Right renal pelvis (tissue), 4 donors: ENCODE measurements at places on chromosomes 1 and 21. TPM values are rescaled to one million over a fixed set of nuclear protein-coding genes. Genes with fewer than 3 reads are reported as not detected.

- no peak for DNase-seq
Measured at GRCh38 chr1:226980122-226980560, 40.0 kb downstream of the COQ8A start.

DNA sequence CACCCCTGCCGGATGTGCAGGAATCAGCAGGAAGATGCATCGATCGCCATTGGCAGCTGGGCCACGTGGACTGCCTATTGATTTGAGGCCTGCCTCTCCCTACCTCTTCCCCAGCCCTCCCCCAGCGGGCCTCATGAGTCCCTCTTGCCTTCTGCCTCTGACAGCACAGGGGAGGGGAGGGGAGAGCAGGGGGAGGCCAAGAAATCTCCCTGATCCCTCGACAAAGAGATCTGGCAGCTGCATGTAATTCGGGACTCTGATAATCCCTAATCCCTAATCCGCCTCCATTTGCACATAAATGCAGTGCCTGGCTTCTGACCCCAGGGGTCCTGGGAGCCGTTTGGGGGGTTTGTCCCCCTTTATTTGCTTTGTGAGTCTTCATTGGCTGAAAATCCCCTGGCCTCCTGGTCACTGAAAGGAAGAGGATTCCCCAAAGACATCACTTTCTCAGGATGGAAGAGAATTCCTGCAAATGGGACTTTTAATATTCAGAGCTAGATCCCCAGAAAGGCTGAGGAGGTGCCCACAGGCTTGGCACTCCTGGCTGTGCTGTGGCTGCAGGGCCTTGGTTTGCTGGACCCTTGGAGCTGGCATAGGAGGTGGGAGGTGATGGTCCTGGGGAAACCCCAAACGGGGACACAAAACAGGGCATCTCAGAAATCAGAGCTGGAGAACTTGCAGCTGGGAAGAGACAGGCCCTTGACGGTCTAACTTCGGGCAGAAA is 239.4 kb upstream of the POU3F1 start:
- no peak for DNase-seq

DNA sequence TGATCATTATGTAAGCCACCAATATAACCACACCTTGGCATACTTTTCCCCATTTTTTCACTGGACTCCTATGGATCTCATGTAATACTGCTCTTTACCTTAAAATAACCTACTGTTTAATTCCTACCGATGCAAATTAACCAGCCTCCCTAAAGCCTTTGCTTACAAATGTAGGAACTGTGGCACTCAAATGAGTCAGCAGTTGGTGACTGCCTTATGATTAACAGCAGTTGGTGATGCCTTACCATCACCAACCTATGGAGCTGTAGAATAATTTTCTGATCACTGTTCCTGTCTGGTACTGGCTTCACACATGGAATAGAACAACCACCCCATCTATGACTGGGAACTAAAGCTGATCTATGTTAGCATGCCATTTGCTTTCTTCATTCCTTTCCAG is 7.8 kb upstream of the NUDT17 start:
- no peak for DNase-seq

DNA sequence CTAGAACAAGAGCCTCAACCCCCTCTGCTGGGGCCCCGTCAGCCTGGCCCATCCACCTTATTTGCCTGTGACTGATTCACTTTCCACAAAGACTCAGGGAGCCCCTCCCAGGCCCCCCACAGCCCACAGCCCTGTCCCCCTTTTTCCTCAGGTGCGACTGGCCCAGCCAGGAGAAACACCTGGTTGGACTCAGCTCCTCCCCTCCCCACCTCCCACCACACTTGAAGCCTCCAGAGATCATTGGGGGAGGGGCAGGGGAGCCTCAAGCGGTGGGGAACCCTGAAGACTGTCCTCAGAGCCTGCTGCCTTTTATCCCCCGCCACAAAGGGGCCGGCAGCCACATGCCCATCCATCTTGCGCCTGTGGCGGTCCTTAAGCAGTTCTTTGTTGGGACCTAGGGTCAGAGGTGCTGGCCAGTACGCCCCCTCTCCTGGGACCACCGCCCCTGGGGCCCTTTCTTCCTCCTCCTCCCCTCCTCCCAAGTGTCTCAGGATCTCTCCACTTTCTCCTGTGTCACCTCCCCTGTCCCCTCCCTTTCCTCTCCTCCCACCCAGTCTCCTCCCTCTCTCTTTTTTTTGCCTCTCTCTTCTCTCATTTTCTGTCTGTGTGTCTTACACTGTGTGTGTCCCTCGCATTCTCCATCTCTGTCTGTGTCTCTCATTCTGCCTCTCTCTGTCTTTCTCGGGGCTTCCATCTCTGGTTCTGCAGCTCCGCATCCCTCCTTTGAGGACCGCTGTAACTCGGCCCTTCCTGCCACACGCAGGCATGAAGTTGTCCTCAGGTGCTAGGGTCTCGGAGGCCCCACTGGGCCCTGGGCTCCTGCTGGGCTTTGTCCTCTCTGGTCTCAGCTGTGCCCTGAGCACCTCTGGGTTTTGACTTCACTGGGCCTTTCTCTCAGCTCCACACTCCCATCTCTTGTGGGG is 12.2 kb downstream of the CRABP2 start:
- no peak for DNase-seq

GRCh38 chr1:91054780-91055481 is 33.1 kb upstream of the ZNF644 start:
- DNase-seq, result no peak

GRCh38 chr1:58670181-58670580 is 29.7 kb downstream of the MYSM1 start:
- DNase-seq, result no peak

DNA sequence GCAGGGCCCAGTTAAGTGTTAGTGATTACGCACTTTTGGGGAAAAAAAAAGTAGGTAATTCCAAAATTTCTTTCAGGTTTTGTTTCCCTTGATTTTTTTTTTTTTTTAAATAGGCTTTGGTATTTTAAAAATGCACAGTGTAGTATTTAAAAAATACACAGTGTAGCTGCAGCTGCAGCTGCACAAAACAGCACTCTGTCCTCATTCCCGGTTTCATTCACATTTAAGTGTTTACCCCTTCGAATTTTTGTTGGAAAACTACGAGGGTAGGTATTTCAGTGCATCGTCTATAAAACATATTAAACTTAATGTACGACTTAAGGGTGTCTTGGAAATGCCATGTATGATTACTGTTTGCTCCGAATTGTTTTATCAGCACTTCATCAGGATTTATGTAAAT is 3.4 kb downstream of the NEK7 start:
- DNase-seq, result no peak

- DNase-seq, result no peak
Measured at GRCh38 chr21:25186273-25186672, 421.0 kb downstream of the MRPL39 start.

The TNFRSF4 gene
- 2.5 TPM for polyA plus RNA-seq

The IL19 gene
- 0.39 TPM for polyA plus RNA-seq

The MSH4 gene
- 0.14 TPM for polyA plus RNA-seq
